ENCODE measurements at places on chromosomes 5 and 9.

GRCh38 chr9:18478501-18479361 is 4.8 kb downstream of the ADAMTSL1 start:
- no peak for DNase-seq

DNA sequence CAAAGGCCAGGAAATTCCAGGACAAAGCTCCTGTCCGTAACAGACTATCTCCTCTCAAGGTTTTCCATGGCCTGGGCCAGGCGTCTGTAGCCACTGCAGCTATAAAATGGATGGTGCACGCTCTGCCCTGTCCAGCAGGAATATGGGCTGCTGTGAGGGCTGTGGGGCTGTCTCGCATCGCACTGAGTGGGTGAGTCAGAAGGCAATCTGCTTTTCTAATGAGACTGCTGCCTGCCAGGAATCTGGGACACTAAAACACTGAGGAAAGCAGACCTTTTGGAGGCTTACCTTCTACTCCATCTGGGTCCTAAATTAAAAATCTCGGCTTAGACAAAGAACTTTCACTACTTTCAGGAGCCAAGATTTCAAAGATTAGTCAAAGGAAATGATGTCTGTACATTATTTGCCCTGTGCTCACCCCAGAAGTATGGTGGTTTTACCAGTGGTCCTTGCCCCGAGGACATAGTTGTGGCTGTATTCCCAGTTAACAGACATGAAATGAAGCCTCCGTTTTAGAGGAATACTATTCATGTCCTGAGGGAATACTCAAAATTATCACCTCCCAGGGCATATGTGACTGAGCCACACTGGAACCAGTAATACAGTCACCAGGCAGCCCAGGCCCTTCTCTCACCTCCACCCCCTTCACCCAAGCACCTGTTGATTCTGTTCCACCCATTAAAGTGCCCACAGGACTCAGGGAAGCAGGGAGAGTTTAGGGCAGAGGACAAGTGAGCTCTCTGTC is 56.4 kb downstream of the PFDN1 start:
- no peak for DNase-seq

GRCh38 chr9:91298311-91298710 is 63.4 kb downstream of the AUH start:
- no peak for DNase-seq

- DNase-seq = no peak
Measured at GRCh38 chr9:36091026-36091953, 45.2 kb upstream of the GLIPR2 start.

- DNase-seq = no peak
Measured at GRCh38 chr9:17587113-17587512, 8.2 kb downstream of the SH3GL2 start.

GRCh38 chr9:106859957-106860720 is 2.8 kb upstream of the ZNF462 start:
- no peak for DNase-seq

- DNase-seq = no peak
Measured at GRCh38 chr9:132181796-132182313, 20.0 kb downstream of the NTNG2 start.

GRCh38 chr9:68951879-68952659 is 61.8 kb downstream of the PRKACG start:
- no peak for DNase-seq

Data from activated T-cell treated with anti-CD3 and anti-CD28 coated beads for 24 hours (primary cell).